ENCODE measurements at places on chromosomes 5 and 9.
A peak's percentile ranks its signal among the peaks of the same experiment; 100 is the strongest.

GRCh38 chr9:126531591-126531990 is 82.1 kb upstream of the LMX1B start:
- H3K4me1 ChIP-seq: peaks cover 12% of the 10 kb centered on the region
- H3K27ac ChIP-seq: no peak overlapping the region
- no peak overlapping the region for H3K4me3 ChIP-seq
- DNase-seq: no peak
- H3K27me3 ChIP-seq: no peaks in the 10 kb centered on the region

DNA sequence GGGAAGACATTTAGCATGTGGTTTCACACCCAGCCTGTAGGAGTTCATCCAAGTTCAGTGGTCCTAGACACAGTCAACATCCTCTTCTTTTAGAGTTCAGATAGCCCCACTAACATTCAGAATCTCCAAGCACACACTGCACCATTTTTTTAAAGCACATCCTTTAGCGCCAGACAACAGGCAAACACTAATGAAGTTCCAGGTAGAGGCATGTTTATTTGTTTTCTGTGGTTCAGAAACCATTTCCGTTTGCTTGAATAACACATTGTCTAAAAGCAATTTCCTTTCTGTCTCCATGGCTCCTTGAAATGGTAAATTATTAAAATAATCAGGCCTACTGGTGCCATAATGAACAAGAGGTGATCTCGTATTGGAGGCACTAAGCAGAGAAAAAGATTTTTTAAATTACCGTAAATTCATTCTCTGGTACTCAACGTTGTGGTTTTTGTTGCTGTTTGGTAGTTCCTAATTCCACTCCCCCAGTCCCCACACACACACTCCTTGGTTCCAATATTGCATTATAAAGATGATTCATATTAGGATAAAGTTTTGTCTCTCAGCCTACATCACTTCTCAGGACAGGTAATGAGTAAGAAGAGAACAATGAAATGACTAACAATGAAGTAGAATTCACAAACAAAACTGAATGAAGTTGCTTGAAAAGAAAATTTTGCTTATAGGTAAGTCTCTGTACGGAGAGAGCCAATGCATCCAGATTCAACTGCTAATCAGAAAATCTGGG is 153.1 kb downstream of the PCSK1 start:
- no peaks in the 10 kb centered on the region for H3K4me1 ChIP-seq
- H3K27ac ChIP-seq: no peak overlapping the region
- H3K27me3 ChIP-seq: no peaks in the 10 kb centered on the region
- H3K36me3 ChIP-seq: no peaks in the 10 kb centered on the region
- DNase-seq: no peak

DNA sequence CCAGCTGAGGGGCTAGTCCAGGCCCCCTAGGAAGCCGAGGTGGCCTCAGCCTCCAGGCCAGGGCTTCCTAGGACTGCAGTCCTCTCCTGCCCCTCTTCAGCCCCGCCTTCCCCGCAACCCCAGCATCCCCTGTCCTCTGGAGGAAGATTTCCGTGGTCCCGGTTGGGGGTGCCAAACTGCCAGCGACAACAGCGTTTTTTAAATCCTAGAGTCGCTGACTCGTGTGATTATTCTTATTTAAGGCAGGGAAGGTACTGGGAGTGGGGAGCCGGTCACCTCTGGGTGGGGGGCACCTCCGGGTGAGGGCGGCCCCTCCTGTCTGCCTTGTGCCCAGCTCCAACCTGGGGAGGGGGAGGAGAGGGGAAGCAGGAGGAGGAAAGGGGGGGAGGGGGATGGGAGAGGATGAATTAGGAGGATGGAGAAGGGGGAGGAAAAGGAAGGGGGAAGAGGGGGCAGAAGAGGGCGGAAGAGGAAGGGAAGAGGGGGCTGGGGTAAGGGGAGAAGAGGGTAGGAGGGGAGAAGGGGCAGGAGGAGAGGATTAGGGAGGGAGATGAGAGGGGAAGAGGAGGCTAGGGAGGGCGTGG is 173.1 kb upstream of the IER5L start:
- peak overlapping the region; percentile 29 for H3K4me3 ChIP-seq
- H3K36me3 ChIP-seq: no peaks in the 10 kb centered on the region
- H3K4me1 ChIP-seq: peaks cover 5% of the 10 kb centered on the region

GRCh38 chr9:134616341-134616740 is 25.3 kb upstream of the COL5A1 start:
- no peak overlapping the region for H3K4me3 ChIP-seq
- no peaks in the 10 kb centered on the region for H3K4me1 ChIP-seq
- no peak for DNase-seq
- no peaks in the 10 kb centered on the region for H3K27me3 ChIP-seq
- H3K27ac ChIP-seq: no peak overlapping the region
- no peaks in the 10 kb centered on the region for H3K36me3 ChIP-seq

DNA sequence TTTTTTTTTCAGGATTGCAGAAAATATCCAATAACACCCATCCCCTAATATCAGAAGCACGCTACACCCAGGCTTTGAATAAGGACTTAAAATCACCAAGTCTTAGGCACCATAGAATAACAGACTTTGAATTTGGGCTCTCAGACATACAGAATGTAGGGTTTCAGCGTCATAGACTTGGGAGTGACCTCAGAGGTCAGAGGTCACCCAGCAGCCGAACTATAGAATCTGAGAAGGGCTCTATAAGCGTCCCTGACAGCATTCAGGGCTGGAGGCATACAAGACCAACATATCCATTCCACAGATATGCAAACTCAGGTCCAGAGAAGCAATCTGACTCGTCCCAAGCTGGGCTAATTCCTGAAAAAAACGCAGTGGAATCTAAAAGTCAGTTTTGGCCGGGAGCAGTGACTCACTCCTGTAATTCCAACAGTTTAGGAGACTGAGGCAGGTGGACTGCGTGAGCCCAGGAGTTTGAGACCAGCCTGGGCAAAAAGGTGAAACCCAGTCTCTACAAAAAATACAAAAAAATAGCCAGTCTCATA is 34.7 kb downstream of the SLC6A7 start:
- no peaks in the 10 kb centered on the region for H3K27me3 ChIP-seq
- H3K4me1 ChIP-seq: no peaks in the 10 kb centered on the region
- DNase-seq: no peak
- no peak overlapping the region for H3K4me3 ChIP-seq
- H3K27ac ChIP-seq: no peak overlapping the region

DNA sequence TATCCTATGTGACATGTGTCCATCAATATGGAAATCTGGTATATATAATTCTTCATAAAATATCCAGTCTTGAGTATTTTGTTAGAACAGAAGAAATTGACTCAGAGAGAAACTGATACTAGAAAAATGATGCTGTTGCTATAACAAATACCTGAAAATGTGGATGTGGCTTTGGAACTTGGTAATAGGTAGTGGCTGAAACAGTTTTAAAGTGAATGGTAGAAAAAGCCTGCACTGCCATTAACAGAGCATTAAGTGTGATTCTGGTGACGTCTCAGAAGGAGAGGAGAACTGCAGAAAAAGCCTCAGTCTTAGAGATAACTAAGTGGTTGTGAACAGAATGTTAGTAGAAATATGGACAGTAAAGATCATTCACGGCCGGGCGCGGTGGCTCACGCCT is 634.9 kb upstream of the ZNF608 start:
- no peak overlapping the region for H3K4me3 ChIP-seq
- H3K27ac ChIP-seq: no peak overlapping the region
- H3K36me3 ChIP-seq: no peaks in the 10 kb centered on the region
- DNase-seq: no peak
- no peaks in the 10 kb centered on the region for H3K4me1 ChIP-seq
- no peaks in the 10 kb centered on the region for H3K27me3 ChIP-seq

DNA sequence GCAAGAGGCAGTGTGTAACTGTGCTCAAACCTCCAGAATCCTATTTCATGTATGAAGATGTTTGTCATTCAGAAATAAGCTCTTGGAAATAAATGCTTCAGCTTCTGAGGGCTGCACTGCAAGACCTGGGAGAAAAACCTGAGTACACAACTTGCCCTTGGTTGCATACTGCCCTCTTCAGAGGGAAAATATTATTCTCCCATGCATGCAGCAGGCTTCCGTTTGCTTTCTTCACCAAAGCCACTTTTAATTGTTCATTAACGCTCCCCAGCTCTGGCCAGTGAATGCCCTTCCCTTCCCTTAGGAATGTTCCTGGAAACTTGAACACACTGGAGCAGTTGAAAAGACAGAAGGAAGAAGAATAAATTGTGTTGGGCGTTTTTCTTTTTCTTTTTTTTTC is 2.5 kb upstream of the WHRN start:
- no peaks in the 10 kb centered on the region for H3K36me3 ChIP-seq
- H3K27me3 ChIP-seq: no peaks in the 10 kb centered on the region
- H3K4me3 ChIP-seq: no peak overlapping the region
- peaks cover 1% of the 10 kb centered on the region for H3K4me1 ChIP-seq

- H3K27me3 ChIP-seq: no peaks in the 10 kb centered on the region
- H3K4me3 ChIP-seq: no peak overlapping the region
- no peak overlapping the region for H3K27ac ChIP-seq
- H3K4me1 ChIP-seq: no peaks in the 10 kb centered on the region
- H3K36me3 ChIP-seq: peaks cover 2% of the 10 kb centered on the region
Measured at GRCh38 chr5:151144275-151144674, 13.3 kb downstream of the ANXA6 start.

DNA sequence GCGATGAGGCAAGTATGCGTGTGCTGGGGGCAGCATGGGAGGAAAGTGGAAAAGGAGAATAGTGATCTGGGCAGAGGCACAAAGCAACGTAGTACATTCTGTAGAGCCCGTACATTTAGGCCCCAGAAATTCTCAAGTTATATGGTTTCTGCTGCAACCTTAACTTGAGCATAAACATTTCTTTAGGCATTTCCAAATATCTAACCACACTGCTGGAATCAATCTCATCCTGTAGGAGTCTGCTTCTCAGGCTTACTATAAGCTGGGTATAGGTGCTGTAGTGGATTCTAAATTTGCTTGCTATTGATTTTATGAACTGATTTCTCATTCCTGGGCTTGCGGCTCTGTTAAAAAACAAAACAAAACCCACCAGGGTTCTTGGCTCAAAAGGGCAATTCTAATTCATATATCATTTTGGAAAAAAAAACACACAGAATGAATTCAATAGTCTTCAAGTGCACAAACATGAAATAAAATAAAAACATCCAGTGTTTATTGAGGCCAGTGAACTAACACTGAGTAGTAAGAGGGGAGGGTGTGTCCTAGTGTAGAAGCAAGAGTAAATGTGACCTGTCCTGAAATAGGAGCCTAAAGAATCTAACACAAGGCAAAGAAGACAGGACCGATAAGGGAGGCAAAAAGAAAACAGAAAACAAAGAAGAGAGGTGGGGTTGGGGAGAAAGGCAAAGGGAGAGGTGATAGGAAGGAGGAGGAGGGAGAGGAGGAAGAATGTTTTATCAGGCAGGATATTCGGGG is 145.5 kb upstream of the LHFPL2 start:
- H3K36me3 ChIP-seq: no peaks in the 10 kb centered on the region
- DNase-seq: no peak
- no peak overlapping the region for H3K4me3 ChIP-seq
- no peaks in the 10 kb centered on the region for H3K27me3 ChIP-seq

DNA sequence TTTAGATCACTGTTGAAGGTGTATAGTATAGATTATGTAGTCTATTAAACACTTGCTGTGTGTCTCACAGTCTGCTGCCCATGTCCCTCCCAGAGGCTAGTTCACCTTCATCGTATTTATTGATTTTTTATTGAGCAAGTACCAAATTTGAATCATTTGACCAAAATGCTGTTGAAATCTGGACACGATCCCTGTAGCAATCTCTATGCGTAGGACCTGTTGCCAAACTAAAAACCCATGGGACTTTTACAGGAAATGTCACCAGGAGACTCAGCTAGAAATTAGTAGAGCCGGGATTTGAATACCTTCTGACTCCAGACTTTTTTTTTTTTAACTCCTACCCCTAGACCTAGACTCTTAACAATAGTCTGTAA is 17.5 kb downstream of the SLC31A1 start:
- no peaks in the 10 kb centered on the region for H3K27me3 ChIP-seq
- no peak overlapping the region for H3K4me3 ChIP-seq
- H3K36me3 ChIP-seq: no peaks in the 10 kb centered on the region
- no peak overlapping the region for H3K27ac ChIP-seq
- DNase-seq: no peak
- H3K4me1 ChIP-seq: no peaks in the 10 kb centered on the region

DNA sequence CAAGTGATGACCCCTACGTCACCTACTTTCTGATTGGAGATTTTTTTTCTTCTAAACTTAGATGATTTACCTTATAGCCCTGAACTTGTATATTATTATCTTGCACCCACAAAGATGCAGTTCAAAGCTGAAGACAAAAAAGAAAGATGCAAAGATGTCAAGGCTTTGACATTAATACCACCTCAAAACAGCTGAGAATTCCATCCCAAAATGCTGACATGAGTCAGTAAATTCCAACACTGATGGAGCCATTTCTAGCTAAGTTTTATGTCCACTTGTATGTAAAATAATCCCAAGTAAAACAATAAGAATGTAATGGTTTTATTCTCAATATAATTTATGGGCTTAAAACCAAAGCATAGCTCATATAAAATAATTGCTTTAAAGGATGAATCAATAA is 91.5 kb upstream of the CDH9 start:
- no peak for DNase-seq
- H3K36me3 ChIP-seq: no peaks in the 10 kb centered on the region
- H3K4me1 ChIP-seq: no peaks in the 10 kb centered on the region
- H3K27me3 ChIP-seq: no peaks in the 10 kb centered on the region
- H3K4me3 ChIP-seq: no peak overlapping the region

- no peak overlapping the region for H3K27ac ChIP-seq
- H3K4me3 ChIP-seq: no peak overlapping the region
- H3K27me3 ChIP-seq: no peaks in the 10 kb centered on the region
- H3K4me1 ChIP-seq: no peaks in the 10 kb centered on the region
- no peaks in the 10 kb centered on the region for H3K36me3 ChIP-seq
Measured at GRCh38 chr5:61348447-61348846, 16.4 kb downstream of the ZSWIM6 start.

GRCh38 chr5:71727978-71728377 is 8.9 kb downstream of the CARTPT start:
- H3K36me3 ChIP-seq: no peaks in the 10 kb centered on the region
- H3K27me3 ChIP-seq: no peaks in the 10 kb centered on the region
- H3K27ac ChIP-seq: no peak overlapping the region
- H3K4me1 ChIP-seq: no peaks in the 10 kb centered on the region
- H3K4me3 ChIP-seq: no peak overlapping the region

- no peaks in the 10 kb centered on the region for H3K36me3 ChIP-seq
- H3K4me3 ChIP-seq: no peak overlapping the region
- no peaks in the 10 kb centered on the region for H3K27me3 ChIP-seq
- no peak overlapping the region for H3K27ac ChIP-seq
- DNase-seq: no peak
- H3K4me1 ChIP-seq: no peaks in the 10 kb centered on the region
Measured at GRCh38 chr5:158634714-158635113, 465.0 kb downstream of the EBF1 start.

GRCh38 chr9:130358928-130359327 is 85.8 kb upstream of the ASS1 start:
- no peak for DNase-seq
- H3K36me3 ChIP-seq: peaks cover 5% of the 10 kb centered on the region
- no peak overlapping the region for H3K4me3 ChIP-seq
- H3K27me3 ChIP-seq: no peaks in the 10 kb centered on the region

Measured in iPS DF 6.9 (cell line).